ENCODE measurements at places on chromosomes 6 and 20. TPM values are rescaled to one million over a fixed set of nuclear protein-coding genes. Genes with fewer than 3 reads are reported as not detected.

GRCh38 chr6:79421001-79421411, 116.2 kb downstream of the LCA5 start:
- H3K27ac ChIP-seq = no peak overlapping the region
- H3K4me1 ChIP-seq = no peaks in the 10 kb centered on the region
- H3K4me3 ChIP-seq = no peak overlapping the region
- no peaks in the 10 kb centered on the region for H3K27me3 ChIP-seq

DNA sequence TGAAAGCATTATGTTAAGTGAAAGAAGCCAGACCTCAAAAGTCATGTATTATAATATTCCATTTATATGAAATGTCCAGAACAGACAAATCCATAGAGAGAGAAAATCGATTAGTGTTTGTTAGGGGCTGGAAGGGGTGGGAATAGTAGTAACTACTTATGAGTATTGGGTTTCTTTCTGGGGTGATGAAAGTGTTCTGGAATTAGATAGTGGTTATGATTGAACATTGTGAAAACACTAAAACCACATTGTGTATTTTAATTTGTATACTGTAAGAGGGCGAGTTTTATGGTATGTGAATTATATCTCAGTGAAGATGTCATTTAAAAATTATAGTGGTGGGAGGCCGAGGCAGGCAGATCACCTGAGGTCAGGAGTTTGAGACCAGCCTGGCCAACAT, 52.0 kb upstream of the KIF13A start:
- no peak overlapping the region for H3K4me3 ChIP-seq
- peaks cover 7% of the 10 kb centered on the region for H3K4me1 ChIP-seq

The TBXT gene
- not detected for total RNA-seq

DNA sequence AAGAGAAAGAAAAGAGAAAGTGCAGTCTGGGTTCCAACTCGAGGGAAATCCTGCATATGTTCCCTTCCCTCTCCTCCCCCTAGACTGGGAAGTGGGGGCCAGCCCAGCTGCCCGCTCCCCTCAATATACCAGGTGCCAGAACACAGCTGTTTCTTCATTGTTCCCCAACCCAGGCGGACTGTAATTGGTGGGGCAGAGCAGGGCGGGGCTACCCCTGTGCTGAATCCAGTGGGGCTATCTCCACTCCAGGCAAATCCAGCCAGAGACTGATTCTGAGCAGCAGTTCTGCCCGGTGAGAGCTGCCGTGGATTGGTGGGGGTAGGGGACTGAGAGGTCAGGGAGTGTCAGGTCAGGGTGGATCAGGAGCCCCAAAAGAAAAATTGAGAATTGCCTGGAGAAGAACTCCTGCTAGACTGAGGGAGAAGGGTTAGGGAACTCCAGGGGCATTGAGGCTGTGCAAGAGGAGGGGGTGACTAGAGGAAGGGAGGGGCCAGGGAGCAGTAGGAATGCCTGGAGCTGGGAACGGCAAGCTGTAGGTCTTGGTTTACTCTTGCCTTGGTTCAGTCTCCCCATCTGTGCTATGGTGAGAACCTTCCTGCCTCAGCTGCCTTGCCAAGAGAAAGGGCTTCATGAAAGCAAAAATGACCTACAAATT, at the start of gene MYMX:
MYMX (plus strand) TSS at position 250 of the 655 bp plus-strand sequence. CDS start 546 bp downstream, outside the sequence.
- H3K27ac ChIP-seq = peak within 1 kb of the TSS; percentile 80
- H3K36me3 ChIP-seq = no peaks in the 10 kb centered on the region
- peaks cover 1% of the 10 kb centered on the region for H3K27me3 ChIP-seq
- peak within 1 kb of the TSS; percentile 37 for H3K4me3 ChIP-seq
- DNase-seq = no peak
- peaks cover 8% of the 10 kb centered on the region for H3K4me1 ChIP-seq

Data from glutamatergic neuron (in vitro differentiated cells).